ENCODE measurements at places on chromosomes 2 and 18.

DNA sequence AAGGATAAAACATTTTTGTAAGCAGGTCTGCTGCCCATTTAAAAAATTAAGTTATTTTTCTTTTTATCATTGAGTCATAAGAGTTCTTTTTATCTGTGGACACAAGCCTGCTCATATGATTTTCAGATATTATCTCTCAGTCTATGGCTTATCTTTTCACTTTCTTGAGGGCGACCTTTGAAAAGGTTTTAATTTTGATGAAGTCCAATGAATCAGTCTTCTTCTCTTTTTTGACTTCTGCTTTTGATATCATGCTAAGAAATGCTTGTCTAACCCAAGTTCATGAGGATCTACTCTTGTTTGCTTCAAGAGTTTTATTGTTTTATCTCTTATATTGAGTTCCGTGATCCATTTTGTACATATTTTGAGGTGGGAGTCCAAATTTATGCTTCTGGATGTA, 36.5 kb downstream of the PSMD14 start:
- DNase-seq: no peak

DNA sequence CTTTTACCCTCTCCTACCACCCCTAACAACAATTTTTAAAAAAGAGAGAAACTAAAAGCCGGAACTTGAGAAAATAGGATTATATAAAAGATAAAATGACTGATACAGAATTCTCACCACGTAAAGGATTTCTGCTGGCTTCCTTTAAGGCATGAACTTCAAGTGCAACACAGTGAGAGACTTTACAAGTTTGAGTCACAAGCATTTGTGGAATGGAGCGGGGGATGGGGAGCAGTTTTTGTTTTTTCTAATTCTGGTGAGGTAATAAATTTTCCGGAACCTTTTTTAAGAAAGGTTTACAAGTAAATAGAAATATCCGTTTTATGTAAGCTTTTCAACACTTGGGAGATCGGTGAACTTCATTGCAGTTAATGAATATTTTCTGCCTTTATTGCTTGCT, 1.8 kb upstream of the CDH2 start:
- no peak for DNase-seq

DNA sequence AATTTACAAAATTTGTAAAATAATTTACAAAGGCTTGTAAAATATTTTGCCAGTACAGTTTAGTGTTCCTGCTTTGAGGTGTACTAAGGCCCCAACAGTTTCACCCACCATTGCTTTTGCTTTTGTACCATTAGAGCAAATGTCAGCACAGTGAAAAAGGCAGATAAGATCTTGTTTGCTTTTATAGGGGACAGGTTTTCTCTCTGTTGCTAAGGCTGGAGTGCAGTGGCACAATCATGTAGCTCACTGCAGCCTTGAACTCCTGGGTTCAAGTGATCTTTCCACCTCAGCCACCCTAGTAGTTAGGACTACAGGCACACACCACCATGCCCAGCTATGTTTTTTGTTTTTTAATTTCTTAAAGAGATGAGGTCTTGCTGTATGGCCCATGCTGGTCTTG, 19.6 kb upstream of the NPC1 start:
- DNase-seq: no peak

DNA sequence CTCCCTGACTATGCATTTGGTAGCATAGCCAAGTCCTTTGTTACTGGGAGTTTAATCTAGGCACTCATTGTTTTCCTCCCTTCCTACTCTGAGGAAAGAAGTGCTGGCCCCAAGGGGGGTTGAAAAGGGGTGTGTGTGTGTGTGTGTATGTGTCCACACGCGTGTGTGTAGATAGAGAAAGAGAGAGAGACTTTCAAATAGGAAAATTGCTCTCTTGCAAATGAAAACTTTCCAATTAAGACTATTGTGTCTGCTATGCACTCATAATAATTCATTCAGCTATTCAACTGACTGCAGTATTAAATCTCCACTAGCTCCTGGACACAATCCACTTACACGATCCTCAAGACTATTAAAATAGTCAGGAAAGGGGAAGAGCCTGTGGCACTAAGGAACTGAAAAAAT, 92.9 kb upstream of the CSRNP3 start:
- DNase-seq: no peak

DNA sequence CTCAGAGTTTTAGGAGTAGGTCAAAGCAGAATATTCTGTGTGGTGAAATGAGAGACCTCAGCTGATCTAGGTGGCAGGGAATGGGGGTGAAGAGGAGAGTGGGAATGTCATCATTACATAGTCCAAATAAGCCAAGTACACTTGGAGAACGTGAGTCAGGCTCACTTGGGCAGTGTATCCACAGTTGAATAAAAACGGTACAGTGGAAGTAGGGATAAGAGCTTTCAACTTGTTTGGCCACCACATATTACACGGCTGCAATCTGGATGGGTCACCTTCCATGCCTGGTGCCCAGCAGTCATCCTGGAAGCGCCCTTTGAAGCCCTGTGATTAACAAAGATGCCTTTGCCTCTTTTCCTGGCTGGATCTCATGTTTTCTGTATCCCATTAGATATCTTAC, 28.6 kb downstream of the MIB1 start:
- no peak for DNase-seq

- no peak for DNase-seq
Measured at GRCh38 chr2:230583581-230583980, 129.1 kb upstream of the CAB39 start.

DNA sequence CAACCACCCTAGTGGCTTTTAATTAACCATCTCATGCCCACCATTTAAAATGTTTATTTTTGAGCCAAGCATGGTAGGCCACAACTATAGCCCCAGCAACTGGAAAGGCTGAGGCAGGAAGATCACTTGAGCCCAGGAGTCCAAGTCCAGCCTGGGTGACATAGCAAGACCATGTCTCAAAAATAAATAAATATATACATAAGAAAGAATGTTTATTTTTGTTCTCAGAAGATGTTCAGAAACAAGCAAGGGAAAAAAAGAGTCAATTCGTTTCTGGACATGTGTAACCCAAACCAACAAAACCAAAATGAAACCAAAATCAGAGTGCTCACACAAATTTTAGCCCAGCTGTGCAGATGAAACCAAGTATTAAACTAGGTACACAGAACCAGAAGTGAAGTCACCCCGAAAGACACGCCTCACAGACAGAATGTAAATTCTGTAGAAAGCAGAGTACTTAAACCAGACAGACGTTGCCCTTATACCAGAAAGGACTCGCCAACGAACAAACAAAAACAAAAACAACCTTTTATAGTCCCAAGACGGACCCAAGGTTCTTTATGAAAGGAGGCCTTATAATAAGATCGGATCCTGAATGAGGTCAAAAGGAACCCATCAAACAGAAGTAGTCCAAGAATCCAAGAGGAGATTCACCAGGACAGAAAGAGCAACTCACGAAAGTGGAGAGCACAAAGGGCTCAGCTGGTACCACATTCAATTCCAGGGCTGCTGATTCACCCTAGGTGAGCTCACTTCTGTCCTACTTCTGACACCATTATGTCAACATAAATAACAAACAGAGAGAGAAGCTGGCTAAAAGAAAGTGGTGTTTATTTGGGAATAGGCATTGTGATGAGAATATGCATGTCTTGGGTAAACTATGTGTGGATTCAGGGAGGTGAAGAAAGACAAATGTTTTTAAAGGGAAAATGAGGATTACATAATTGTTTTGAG, 31.8 kb upstream of the MTCL1 start:
- no peak for DNase-seq

DNA sequence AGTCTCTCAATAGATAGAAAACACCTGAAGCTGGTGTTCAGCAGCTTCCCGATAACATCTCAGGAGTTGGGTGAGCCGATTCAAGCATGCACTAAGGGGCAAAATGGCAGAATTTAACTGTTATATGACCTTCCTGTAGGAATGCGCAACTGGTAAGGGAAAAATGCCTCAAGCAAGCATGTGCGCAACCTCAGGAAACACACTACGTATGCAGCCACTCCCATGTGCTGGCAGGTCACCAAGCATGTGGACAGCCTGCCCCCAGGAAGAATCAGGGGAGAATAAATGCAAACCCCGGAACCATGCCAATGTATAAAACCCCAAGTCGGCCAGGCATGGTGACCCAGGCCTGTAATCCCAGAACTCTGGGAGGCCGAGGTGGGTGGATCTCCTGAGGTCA, 645.6 kb downstream of the NYAP2 start:
- no peak for DNase-seq

DNA sequence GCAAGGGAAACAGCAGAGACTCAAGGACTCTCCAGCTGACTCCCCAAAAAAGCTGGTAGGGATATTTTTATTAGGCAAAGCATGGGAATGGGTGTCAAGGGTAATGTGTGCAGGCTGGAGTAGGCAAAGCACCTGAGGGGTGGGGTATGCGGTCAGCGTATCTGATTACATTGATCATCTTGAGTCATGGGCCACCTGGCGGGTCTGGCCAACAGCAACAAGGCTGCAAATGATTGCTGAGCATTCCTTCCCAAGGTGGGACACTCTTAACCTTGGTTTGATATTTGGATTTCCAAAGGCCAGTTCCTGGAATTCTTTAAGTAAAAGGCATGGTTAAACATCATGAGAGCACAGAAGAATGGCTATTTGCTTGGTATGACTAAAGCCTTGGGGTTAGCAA, 32.6 kb upstream of the CCBE1 start:
- DNase-seq: no peak

- no peak for DNase-seq
Measured at GRCh38 chr18:47248604-47249313, 2.7 kb downstream of the SKOR2 start.

DNA sequence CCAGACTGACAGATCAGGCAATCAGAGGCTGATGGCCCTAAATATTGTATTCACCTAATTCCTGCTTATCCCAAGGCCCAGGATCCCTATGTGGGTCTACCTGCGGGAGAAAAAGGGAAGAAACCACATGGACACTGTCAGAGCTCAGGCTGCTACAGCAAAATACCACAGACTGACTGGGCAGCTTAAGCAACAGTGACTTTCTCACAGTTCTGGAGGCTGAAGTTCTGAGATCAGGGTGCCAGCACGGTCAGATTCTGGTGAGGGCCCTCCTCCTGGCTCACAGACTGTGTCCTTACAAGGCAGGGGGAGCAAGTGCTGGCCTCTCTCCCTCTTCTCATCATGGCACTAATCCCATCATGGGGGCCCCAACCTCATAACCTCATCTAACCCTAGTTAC, 181.7 kb downstream of the TMEM163 start:
- DNase-seq: no peak

- DNase-seq: peak; percentile 93
Measured at GRCh38 chr2:210170446-210171303, 534 bp downstream of the KANSL1L start.

DNA sequence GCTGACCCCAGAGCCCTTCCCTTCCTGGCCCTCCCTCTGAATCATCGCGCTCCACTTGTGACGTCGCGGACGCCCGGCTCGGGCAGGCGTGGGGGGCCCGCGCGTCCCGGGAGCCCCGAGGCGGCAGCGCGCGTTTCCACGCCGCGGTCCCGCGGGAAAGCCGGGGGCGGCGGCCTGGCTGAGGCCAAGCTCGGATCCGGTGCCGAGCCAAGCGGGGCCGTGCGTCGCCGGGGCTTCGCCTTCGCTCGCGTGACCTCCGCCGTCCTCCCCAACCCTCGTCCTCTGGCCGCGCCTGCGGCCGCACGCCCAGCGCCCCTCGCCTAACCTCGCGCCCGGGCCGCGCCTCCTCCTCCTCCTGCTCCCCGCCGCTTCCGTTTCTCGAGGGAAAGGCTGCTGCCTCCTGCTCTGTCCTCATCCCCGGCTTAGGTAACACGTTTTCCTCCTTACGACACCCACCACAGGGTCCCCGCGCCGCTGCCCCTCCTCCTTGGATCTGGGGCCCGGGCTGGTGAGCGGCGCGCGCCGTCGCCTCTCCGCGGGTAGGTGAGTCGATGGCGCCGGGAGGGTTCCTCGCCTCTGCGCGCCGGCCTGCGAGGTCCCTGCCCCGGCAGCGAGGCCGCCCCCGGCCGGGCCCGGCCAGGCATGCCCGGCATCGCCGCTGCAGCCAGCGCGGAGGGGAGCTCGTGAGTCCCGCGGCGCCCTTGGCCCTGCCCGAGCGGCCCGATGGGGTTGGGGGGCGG, at the start of gene INPP1:
Gene INPP1 (plus strand): TSS at position 54 of the 740 bp plus-strand sequence. CDS start 16,514 bp downstream, outside the sequence.
- no peak for DNase-seq

- no peak for DNase-seq
Measured at GRCh38 chr18:37313624-37314023, 252.0 kb downstream of the CELF4 start.

GRCh38 chr2:176445956-176446355, 176.7 kb downstream of the MTX2 start:
- DNase-seq: no peak

GRCh38 chr2:120239488-120240287, 13.0 kb upstream of the RALB start:
- no peak for DNase-seq

GRCh38 chr2:226888378-226888965, 52.6 kb downstream of the RHBDD1 start:
- DNase-seq: no peak

DNA sequence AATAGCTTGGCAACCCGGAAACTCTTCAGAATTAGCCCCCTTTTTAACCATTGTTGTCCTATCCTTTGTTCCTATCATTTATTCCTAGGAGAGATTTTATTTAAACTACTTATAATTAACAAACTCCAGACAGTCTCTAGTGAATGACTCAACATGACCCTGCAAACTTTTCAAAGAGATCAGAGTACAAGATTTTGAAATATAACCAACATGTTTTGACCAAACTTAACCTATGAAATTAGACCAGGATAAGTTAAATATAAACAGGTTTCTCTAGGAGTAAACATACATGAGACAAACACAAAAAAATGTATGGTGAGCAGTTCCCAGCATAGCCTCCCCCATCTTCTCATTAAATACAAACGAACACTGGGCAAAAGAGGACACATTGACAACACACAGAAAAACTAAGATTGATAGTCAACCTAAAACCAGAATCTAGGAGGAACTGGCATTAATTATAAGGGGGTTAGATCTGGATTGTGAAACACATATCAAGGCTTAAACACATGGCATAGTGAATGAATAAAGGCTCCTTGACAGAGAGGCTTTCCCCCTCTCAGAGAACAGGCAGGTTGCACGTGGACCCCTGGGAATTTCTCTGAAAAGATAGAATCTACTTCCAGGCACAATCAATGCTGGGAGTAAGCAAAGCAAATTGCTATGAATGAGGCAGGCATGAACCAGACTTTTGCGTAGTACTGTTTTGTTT, 284.1 kb downstream of the IRS1 start:
- no peak for DNase-seq

DNA sequence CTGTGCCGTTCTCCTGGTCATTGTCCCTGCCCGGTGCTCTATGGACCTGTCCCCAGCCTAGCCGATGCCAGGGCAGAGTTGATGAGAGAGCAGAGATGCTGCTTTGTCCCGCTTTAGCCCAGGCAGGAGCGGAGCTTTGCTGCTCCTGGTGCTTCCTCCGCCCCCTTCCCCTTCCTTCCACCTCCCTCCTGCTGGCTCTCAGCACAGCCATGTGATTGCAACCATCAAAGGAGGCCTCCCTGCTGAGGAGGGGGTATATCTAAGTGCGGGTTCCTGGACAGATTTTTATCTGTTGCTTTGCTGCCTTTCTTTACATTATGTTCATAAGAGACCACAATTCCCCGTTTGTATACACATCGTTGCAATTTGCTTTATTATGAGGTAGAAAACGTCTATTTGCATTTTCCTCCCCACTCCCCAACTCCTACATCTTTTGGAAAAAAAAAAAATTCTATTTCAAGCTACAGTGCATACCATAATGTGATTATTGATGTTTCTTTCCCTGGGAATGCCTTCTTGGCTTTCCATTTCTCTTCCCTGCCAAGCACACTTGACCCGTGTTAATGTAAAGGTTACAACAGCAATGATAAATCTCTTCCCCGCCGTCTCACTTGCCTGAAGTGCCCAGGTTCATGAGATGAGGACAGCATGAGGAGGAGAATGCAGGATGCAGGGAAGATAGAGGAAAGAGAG, 25.4 kb downstream of the ALPK2 start:
- no peak for DNase-seq

Measured in activated CD4-positive, CD25-positive, alpha-beta regulatory T cell treated with anti-CD3 and anti-CD28 coated beads, Interleukin-2, amount 50 U/mL, for 16 hours (primary cell).